CD4-positive, alpha-beta T cell treated with Interleukin-2 at 100 ng/mL for 4 hours (primary cell): ENCODE measurements at places on chromosomes 1 and 21.
A peak's percentile ranks its signal among the peaks of the same experiment; 100 is the strongest.

- DNase-seq = no peak
Observed at GRCh38 chr1:248852481-248853405, 6.1 kb downstream of the ZNF692 start.

DNA sequence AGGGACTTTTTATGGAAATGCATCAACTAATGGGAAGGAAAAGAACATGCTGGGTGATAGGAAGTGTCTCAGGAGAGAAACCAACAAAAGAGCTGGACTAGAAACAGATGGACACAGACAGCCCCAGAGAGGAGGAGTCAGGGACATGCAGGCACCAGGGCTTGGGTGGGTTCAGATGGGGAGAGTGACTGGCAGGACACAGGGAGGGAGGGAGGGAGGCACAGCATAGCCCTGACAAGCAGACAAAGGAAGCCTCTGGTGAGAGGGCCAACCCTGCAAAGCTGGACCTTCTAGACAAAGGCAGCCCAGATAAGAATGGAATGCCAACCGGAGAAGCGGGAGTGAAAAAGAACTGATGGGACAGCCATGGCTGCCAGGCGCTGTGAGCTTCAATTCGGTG lies 568.8 kb downstream of the AJAP1 start:
- DNase-seq = no peak

DNA sequence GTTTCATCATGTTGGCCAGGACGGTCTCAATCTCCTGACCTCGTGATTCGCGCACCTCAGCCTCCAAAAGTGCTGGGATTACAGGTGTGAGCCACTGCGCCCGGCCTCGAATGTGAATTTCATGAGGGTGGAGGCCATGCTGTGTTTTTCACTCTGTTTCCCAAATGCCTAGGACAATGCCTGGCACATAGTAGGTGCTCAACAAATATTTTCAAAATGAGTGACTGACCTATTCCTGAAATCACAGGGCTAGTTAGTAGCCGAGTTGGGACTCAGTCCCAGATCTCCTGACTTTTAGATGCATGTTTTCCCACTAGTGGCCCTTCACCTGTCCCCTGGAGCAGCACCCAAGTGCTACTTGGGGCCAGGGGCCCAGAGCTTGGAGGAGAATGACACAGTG lies 6.4 kb upstream of the GPR37L1 start:
- no peak for DNase-seq

DNA sequence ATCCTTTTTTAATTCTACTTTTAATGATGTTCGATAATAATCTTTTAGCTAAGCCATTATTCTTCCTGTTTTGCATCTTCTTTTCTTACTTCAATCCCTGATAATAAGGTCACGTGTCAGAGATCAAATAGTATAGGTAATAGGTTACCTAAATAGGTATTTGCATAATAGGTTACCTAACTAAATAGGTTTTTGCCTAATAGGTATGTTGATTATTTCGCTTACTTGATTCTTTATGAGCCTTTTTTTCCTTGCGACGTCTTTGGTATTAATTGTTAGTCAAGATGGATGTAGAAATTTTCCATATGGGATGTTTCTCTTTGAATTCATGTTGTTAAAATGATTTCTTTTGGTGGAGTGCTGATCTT lies 2.5 kb downstream of the GGPS1 start:
- DNase-seq = no peak

- no peak for DNase-seq
Observed at GRCh38 chr1:171298696-171299095, 15.3 kb upstream of the FMO4 start.

GRCh38 chr1:153470707-153471106 lies 10.3 kb upstream of the S100A7 start:
- no peak for DNase-seq

GRCh38 chr1:61605607-61606321 lies 119.2 kb downstream of the TM2D1 start:
- DNase-seq = no peak

GRCh38 chr1:76833151-76833550 lies 34.1 kb upstream of the ST6GALNAC5 start:
- DNase-seq = no peak

GRCh38 chr1:39413902-39414528 lies 77.4 kb upstream of the BMP8A start:
- no peak for DNase-seq

DNA sequence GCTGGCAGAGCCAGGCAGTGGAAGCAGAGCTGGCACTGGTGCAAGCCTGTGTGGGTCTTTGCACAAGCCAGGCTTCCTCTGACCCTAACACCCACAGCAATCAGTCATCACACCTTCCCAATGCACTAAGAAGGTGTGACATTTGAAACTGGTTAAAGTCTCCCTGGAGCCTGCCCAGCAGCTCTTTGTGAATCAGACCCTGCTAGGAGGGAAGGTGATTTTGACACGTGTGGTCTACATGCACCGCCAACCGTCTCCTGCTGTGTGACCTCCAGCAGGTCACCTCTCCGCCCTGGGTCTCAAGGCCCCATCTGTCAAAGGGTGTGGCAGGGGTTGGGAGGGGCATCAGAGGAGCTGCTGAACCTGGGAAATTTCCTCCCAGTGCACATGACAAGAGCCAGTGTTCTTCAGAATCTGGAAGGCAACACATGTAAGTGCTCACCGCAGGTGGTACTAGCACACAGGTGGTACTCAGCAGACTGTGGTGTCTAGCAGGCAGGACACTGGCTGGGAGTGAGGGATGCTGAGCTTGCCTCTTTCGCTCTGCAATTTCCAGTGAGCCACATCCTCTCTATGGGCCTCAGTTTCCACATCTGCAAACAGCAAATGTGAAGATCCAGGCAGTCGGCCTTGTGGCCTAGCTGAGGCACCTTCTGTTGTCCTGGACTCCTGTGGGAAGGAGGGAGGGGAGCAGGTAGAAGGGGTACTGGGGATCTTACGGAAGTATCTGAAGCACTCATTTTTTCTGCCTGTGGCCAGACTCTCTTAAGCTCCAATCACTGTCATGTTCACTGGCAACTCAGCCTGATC lies 123.2 kb downstream of the DMRTB1 start:
- peak; percentile 39 for DNase-seq

- no peak for DNase-seq
Observed at GRCh38 chr1:25342846-25343245, 4.7 kb downstream of the TMEM50A start.

DNA sequence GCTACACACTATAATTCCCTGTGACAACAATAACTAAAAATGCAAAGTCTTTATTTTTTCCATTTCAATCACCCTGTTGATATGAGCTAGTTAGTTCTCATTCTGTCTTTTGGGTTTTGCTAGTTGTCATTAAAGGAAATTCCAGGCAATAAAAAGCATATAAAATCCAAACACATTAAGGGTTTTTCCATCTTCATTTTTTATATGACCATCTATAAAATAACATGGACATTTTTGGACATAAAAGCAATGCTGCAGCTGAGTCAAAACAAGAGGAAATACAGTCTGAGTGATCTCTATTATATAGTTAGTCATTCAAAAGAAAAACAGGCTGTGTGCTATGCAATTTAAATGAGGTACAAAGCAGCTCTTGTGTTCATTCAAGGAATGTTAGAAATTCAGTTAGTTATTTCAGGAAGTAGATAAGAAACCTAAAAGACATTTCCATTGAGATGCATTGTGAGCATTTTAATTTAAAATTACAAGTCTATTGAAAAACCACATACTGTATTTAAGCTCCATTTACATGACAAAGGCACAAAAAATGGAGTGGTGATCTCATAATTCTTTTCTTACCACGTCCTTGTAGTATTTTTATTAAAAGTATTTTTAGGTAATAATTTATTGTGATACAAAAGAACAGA lies 67.3 kb upstream of the BCL10 start:
- no peak for DNase-seq

- DNase-seq = no peak
Observed at GRCh38 chr1:56522680-56523079, 56.7 kb downstream of the PLPP3 start.

DNA sequence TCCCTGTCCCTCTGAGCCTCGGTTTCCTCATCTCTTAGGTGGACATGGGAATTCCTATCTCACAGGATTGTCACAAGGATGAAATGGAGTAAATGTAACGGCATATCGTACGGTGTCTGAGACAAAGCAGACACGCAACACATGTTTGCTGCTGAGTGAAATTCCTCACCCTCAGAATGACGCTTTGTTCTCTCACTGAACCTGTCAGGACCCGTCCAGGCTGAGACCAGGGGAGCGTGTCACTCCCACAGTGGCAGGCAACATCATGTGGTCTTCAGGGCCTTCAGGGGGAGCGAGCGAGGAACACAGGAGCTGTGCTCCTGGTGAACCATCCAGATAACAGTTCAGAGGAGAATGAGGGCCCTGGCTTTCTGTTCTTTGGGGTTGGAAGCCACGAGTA lies 74.2 kb downstream of the TOMM20 start:
- DNase-seq = no peak

GRCh38 chr1:29234471-29234870 lies 1.9 kb upstream of the PTPRU start:
- no peak for DNase-seq

DNA sequence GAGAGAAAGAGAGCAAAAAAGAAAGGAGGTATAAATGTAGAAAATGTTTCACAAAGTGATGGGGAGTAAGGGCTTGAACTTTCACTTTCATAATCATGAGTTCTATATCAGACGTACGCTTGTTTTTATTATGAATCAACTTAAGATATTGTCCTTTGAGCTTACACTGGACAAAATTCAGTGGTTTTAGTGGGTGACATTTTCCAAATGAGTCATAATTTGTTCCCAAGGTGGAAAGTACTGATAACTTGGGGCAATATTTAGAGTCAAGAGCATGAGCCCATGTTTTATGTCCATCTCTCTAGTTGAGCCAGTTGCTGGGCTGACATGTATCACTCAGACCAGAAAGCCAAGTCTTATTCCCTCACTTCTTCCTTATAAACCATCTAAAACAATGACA lies 161.6 kb downstream of the CHRM3 start:
- DNase-seq = peak; percentile 15

GRCh38 chr1:99268021-99268420 lies 3.7 kb downstream of the PLPPR4 start:
- no peak for DNase-seq

DNA sequence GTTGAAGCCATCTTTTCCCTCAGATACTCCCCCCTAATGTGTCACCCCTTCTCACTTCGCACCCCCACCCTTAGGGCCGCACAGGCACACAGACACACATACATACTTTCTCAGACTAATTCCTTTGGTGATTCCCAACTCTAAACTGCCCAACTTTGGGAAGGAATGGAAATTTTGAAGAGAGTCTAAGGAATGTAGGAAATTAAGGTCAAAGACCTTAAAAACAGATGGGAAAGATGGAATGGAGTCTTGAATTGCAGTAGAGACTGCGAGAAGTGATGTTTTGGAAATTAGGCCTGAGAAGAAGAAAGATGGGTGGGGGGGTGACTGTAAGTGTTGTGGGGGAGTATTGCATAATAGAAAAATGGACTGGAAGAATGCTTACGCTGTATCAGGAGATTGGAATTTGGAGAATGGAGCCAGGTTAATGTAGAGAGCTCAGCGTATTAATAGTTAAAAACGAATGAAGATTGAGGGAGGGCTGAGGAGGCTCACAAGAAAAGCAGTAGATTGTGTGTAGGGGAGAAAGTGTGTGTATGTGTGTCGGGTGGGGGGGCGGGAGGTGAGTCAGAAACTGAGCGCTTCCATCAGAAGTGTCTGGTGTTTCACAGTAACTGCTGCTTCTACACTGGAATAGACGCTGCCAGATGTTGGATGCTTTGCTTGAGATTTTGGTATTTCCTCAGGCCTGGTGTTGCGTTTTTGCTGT lies 1.7 kb downstream of the PIP5K1A start:
- DNase-seq = peak; percentile 56

DNA sequence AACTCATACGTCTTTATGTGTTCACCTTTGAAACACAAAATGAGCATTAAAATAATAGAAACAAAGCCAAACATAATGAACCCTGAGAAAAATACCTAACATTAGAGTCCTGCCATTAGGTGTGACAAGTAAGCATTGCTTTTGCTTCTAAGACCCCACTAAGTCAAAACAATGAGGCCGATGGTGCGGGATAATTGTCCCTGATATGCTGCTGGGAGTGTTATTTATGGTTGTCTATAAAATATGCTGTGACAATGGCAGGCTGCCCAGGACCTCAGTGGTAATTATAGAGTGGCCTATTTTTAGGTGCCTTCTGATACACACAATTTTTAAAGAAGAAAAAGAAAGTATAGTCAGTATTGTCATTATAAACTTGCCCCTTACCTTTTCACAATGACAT lies 1423.1 kb downstream of the AMY1C start:
- DNase-seq = no peak

DNA sequence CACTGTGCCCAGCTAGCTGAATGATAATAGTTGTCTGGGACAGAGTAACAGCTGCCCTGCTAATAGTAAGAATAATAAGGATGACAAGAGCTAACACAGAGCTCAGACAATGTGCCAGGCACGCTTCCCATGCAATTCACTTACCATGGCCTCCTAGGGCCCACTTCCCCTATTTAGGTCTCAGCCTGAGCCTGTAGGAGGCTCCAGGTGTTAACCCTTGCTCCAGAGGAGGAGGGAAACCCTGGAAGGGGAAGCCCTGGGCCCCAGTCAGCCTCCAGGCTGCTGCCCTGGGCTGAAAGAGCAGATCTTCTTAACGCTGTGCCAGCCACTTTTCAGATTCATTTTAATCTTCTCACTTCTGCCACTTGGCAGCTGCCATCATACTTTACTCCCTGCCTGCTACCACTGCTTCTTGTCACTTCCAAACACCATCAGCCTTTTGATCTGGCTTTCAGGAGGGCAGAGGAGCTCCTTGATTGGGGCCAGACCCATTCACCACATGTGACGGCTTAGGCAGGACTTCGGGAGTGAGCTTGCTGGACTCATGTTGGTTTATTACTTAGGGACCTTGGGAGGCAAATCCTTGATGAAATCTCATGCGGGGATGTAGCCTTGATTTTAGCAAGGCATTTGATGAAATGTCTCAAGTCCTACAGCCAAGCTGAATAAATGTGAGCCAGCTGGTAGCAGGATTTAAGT lies 66.7 kb upstream of the PARP1 start:
- DNase-seq = no peak

- DNase-seq = no peak
Observed at GRCh38 chr1:50684185-50684584, 260.9 kb upstream of the DMRTA2 start.

DNA sequence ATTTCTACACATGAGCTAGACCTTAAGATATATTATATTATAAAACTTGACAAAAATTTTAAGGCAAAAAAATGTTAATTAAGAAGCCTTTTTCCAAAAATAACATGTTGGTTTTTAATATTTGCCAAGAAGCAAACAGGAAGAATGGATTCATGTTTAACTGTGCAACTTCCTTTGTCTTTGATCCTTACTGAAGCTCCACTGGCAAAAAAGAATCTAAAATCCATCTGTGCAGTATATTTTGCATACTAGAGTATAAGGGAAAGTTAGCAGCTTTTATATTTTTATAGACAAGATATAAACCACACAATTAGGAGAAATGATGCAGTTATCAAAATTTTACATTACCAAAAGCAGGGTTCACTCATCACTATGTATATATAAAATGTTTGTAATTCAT lies 76.9 kb upstream of the RGS18 start:
- no peak for DNase-seq
